ENCODE measurements at places on chromosomes 12 and 14. TPM values are rescaled to one million over a fixed set of nuclear protein-coding genes. Genes with fewer than 3 reads are reported as not detected.
A peak's percentile ranks its signal among the peaks of the same experiment; 100 is the strongest.

DNA sequence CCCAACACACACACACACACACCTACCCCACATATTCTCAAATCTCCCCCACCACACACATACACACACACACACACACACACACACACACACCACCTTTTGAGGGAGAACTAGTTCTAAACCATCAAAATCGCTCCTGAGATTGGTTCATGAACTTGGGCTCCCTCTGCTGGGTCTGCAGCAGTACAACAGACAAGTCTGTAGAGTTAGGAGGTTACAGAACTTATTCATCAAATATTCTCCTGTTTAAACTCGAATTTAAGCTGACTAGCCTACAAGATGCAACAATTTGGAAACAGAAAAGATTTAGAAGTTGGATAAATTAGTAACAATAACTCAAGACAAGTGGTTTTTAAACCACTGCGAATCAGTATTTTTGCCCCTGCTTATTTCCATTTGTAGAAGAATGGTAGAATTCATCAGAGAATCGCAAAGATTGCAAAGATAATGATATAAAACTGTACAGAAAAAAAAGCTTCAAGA, 136.4 kb upstream of the USP15 start:
- peak; percentile 19 for DNase-seq

DNA sequence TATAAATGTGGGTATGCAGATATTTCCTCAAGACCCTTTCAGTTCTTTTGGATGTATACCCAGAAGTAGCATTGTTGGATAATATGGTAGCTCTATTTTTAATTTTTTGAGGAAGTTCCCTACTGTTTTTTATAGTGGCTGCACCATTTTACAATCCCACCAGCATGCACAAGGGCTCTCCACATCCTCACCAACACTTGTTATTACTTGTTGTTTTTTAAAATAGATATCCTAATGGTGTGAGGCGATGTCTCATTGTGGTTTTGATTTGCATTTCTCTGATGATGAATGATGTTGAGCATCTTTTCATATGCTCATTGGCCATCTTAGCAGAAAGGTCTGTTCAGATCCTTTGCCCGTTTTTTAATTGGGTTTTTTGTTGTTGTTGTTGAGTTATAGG, 47.1 kb downstream of the DIP2B start:
- no peak for DNase-seq

GRCh38 chr12:57261428-57261865, 10.5 kb upstream of the STAC3 start:
- DNase-seq: no peak

Gene NEDD1
- 13.0 TPM for total RNA-seq
